ENCODE measurements at places on chromosomes 12 and 14. TPM values are rescaled to one million over a fixed set of nuclear protein-coding genes. Genes with fewer than 3 reads are reported as not detected.

DNA sequence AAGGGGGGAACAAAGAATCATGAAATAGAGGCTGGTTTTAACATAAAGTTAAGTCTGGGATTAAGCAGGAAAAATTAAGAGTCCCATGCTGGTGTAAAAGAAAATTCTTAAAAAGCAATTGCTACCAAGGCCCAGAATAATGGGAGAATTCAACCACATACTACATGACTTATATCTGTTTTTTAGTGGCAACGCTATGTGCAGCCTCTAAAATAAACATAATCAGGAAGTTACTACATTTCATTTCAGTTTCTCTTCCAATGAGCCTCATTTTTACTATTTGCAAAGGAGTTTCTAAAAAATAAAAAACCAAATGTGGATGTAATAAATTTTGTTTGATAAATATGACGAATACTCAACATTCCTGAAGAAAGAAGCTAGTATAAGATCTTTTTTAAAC lies 58.1 kb downstream of the CPNE8 start:
- DNase-seq: no peak

GRCh38 chr14:64654901-64655300 lies 49.3 kb upstream of the PLEKHG3 start:
- no peak for DNase-seq

GRCh38 chr12:69844416-69844815 lies 19.4 kb downstream of the MYRFL start:
- no peak for DNase-seq

- no peak for DNase-seq
Observed at GRCh38 chr14:92861856-92862745, 60.8 kb upstream of the CHGA start.

DNA sequence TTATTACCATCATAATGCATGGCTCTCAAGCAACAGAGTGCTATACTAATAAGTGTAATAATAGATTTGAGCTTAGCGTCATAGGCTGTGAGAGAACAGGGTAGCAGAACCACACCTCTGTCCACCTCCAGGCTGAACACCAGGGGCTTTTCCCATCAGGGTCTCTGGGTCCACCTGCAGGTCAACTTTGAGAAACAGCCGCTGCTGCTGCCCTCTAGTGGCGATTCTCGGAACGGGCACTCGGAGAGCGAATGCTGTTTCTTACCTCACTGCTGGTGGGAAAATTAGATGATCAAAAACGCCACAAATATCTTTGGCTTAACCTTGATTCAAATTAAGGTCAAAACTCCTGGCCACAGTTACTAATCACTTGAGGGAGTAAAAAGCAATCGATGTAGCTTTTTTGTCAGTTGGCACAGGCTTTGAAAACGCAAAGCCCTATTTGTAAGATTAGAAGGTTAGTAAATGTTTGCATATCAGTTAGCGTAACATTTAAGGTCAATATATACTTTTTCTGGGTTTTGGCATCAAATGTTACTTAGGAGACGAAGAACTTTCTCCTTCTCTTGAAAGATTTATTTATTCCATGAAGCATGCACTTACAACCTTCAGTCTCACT lies 127.9 kb upstream of the TMEM132D start:
- peak; percentile 58 for DNase-seq

DNA sequence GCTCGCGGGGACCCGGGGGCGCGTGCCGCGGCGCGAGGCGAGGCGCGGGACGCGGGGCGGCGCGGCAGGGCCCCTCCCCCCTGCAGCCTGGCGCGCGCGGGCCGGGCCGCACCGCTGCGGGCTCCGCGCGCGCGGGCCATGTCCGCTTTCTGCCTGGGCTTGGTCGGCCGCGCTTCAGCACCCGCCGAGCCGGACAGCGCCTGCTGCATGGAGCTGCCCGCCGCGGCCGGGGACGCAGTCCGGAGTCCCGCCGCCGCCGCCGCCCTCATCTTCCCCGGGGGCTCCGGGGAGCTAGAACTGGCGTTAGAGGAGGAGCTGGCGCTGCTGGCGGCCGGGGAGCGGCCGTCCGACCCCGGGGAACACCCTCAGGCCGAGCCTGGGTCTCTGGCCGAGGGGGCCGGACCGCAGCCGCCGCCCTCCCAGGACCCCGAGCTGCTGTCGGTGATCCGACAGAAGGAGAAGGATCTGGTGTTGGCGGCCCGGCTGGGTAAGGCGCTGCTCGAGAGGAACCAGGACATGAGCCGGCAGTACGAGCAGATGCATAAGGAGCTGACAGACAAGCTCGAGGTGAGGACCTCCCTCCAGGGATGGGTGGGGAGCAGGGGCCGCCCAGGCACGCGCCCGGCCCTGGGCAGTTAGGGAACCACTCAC lies 820 bp downstream of the BICDL1 start:
- peak; percentile 68 for DNase-seq

- no peak for DNase-seq
Observed at GRCh38 chr14:56417173-56417572, 162.4 kb upstream of the TMEM260 start.

DNA sequence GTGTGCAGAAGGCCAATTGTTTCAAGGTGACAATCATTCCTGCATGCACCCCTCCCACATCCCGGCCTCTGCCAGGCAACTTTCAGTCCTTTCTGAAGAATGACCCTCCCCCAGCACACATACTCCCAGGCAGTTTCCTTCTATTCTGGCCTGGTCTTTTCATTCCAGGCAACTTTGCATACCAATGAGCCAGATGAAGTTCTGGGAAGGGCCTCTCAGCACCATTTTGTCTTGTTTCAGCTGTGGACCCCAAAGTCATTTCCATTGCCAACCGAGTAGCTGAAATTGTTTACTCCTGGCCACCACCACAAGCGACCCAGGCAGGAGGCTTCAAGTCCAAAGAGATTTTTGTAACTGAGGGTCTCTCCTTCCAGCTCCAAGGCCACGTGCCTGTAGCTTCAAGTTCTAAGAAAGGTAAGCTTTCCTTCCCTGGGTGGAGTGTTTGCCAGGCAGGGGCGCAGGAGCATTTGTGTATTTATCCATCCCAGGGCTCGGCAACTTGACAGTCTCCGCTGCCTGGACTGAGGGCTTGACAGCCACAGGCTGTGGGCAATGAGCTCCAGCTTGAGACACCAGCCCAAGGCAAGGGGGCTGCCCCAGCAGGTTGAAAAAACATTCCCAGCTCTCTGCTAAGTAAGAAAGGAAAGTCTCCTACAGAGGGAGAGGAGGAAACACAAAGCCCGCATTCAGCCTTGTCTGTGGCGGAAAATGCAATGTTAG lies 16.4 kb downstream of the BCL2L14 start:
- no peak for DNase-seq

GRCh38 chr12:119171291-119171690 lies 7.4 kb upstream of the HSPB8 start:
- DNase-seq: no peak

- DNase-seq: no peak
Observed at GRCh38 chr12:115407723-115408122, 723.7 kb upstream of the TBX3 start.

- DNase-seq: no peak
Observed at GRCh38 chr12:87661786-87662377, 367.3 kb downstream of the C12orf50 start.

The INHBE gene
- 2.1 TPM for total RNA-seq

The SYNJ2BP gene
- total RNA-seq: 12.6 TPM

The DAO gene
- total RNA-seq: not detected

The CHD8 gene
- 70.7 TPM for total RNA-seq

The SLC22A17 gene
- not detected for total RNA-seq

The ACSS3 gene
- total RNA-seq: not detected

The ACTN1 gene
- 312 TPM for total RNA-seq

Measured in MCF 10A (cell line).